ENCODE measurements at places on chromosomes 5 and 9. TPM values are rescaled to one million over a fixed set of nuclear protein-coding genes. Genes with fewer than 3 reads are reported as not detected.

- no peak overlapping the region for H3K4me3 ChIP-seq
- DNase-seq, result no peak
- H3K36me3 ChIP-seq, result no peaks in the 10 kb centered on the region
- H3K27ac ChIP-seq, result no peak overlapping the region
- no peaks in the 10 kb centered on the region for H3K4me1 ChIP-seq
Measured at GRCh38 chr9:97059626-97060025, 20.7 kb upstream of the CTSV start.

GRCh38 chr5:103465891-103466290 is 96.7 kb downstream of the NUDT12 start:
- H3K27me3 ChIP-seq, result no peaks in the 10 kb centered on the region
- H3K36me3 ChIP-seq, result no peaks in the 10 kb centered on the region
- DNase-seq, result no peak
- H3K4me3 ChIP-seq, result no peak overlapping the region

Gene ASPN
- 6.7 TPM for total RNA-seq

Gene SLC6A3
- total RNA-seq, result not detected

Gene ZNF79
- 15.2 TPM for total RNA-seq

Gene SOHLH1
- not detected for total RNA-seq
